RCC 7860 (cell line): ENCODE measurements at places on chromosomes 5 and 9.

GRCh38 chr9:118009614-118010013, 305.4 kb downstream of the TLR4 start:
- DNase-seq: no peak

DNA sequence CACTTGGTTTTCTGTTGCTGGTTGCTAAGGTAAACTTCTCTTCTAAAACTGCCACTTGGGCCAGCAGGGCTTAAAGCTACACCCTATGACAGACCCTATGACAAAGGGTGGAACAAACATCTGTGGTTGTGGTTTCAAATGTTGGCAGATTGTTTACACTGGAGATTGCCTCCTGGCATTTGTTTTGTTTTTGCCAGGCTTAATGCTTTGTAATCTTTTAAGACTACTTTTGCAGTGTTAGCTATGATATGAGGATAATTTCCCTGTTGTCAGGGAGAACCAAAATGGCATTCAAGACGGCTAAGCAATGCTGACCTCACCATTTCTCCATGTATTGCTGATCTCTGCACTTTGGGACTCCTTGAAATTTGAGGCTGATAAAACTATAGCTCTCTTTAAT, 50.3 kb downstream of the MAMDC2 start:
- peak; percentile 5 for DNase-seq

- peak; percentile 55 for DNase-seq
Measured at GRCh38 chr5:35089334-35090314, 41.9 kb upstream of the AGXT2 start.

GRCh38 chr5:124910354-124911016, 164.0 kb upstream of the ZNF608 start:
- no peak for DNase-seq

DNA sequence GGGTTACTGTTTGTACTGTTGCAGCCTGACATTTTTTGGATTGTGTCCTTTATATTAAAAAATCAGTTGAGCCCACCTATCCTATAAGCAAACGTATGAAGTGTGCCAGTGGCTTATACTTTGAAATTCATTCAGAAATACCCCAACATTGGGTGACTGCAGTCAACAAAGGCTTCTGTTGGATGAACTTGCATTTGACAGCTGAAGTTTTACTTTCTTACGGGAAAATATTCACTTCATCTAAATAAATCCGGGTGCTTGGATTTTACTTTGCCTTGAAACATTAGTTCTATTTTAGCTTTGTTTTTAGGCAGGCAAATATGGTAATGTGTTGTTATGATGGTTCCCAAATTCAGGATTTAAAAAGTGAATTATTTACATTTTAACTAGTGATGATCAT, 21.7 kb downstream of the EXOSC2 start:
- DNase-seq: no peak
